ENCODE measurements at places on chromosomes 2 and 18.

DNA sequence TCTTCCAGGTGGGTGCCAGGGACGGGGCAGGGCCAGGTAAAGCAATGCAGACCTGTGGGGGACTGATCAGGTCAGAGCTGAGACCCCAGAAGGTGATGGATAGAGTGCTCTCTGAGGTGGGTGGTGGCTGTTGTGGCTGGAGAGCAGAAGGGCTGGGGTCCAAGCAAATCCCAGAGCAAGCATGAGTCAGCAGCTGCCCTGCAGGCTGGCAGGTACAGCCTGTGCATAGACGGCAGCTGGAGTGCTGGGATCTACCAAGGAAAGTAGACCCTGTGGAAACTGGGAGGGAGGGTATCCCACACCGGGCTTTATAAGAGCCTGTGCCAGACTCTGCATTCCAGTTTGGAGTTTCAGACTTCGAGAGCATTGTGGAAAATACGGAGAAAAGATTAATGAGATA is 663 bp downstream of the TRIM54 start:
- no peak for DNase-seq

DNA sequence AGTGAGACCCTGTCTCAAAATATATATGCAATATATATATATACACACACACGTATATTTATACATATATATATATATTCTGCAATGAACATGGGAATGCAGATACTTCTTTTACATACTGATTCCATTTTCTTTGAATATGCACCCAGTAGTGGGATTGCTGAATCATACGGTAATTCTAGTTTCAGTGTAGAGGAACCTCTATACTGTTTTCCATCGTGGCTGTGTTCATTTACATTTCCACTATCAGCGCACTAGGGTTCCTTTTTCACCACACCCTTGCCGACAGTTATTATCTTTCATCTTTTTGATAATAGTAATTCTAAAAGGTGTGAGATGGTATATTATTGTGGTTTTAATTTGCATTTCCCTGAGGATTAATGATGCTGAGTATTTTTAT is 52.3 kb upstream of the SLC39A10 start:
- no peak for DNase-seq

GRCh38 chr2:238456970-238457926 is 30.5 kb downstream of the ASB1 start:
- DNase-seq = no peak

DNA sequence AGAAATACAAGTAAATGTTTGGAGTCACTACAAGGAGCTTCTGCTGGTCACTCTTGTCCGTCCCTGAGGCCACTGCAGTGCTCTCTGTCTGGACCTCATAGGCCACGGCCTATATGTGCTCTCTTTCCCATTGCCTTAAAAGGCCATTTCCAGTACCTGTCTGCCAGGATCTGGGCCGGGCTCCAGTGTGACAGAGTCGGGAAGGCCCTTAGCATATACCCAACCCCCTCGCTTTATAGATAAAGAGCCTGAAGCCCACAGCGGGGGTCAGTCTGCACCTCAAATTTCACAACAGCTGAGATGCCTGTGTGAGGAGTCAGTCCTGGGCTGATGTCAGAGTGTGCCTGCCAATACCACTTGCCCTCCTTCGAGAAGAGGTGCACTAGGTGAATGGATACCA is 39.9 kb downstream of the ADD2 start:
- DNase-seq = no peak

GRCh38 chr2:43018179-43019024 is 208.0 kb downstream of the ZFP36L2 start:
- no peak for DNase-seq

DNA sequence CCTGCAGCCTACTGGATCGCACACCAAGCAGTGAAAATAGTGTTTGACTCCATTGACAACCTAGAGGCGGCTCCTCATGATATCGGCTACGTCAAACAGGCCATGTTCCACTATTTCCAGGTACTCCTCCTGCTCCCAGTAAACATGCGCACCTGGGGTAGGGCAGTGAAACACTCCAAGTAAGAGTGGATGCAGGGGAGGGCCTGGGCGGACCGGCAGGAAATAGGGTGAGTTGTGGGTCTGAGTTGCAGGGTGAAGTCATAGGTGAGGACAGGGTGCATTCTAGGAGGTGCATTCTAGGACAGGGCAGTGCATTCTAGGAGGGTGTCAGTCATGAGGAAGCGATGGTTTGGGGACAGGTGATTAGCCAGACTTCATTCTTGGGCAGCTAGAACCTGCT is 5.0 kb downstream of the NAGK start:
- no peak for DNase-seq

- no peak for DNase-seq
These were observed 99.2 kb downstream of the PTPRM start for GRCh38 chr18:7666195-7666776.

DNA sequence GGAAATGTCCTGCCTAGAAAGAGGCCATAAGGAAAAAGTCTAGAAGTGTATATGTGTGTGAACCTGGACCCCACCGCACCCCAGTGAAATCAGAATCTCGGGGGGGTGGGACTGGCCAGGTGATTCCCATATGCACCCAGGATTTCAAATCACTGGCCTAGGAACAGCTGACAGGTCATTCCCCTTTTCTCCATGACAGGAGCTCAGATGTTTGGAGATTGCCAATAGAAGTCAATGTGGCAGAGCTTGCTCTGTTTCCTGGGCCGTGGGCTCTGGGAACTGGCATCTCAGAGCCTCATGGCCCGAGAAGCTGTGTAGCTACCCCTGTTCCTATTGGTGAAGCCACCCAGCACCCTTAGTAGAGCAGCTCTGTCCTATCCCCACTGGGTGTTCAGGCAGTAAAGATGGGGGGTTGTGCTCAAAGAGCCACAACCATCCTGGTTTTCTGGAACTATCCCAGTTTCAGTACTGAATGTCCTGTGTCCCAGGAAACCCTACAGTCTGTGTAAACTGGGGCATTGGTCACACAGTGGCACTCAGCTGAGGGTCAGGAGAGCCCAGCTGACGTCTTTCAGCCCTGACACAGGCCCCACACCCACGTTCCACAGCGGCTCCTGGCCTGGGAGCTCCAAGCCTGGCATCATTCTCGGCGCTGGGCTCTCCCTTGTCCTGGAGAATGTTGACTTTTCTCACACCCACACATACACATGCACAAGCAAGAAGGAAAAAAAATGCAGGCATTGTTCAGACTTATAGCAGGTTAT is 18.9 kb downstream of the GNLY start:
- DNase-seq = no peak

DNA sequence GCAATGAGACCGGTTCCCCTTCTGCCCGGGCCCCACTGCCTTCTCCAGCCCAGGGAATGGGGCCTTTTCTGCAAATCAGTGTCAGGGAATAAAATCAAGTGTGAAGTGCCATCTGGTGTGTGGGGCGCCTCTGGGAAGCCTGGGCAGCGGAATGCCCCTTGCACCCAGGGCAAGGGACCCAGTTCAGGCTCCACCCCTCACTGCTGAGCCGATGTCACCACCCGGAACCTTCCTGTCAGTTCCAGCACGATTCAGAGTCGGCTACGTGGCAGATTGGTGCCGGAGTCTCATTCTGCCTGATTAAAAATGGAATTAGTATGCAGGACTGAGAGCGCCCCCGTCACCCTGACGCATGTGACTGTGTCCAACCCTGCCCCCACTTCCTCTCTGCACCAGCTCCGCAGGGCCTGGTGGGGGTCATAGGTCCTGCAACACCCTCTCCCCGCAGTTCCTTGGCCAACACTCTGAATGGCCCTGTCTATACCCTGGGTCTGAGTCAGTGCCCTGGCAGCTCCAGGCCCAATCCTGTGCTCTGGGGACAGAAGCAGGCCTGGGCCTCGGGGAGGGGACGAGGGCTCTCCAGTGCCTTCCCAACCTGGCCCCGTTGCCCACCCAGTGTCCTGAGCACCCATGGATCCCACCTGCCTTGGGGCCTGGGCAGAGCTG is 8.2 kb upstream of the ALPI start:
- DNase-seq = no peak

- no peak for DNase-seq
These were observed 34.8 kb upstream of the IMP4 start for GRCh38 chr2:130307850-130308249.

DNA sequence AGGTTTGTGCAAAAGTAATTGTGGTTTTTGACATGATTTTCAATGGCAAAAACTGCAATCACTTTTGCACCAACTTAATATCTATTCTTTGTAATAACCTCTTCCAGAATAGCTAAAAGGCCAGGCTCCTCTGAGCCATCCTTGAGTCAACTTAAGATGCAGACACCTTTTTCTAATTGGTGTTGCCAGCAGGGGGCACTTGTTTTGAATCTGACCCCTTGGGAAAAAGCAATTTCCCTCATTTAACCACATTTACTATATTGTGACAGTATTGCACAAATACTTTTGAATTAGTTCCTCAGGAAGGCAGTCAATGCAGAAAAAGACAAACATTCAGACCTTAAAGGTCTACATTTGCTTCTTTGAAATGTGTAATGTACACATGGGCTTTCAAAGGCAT is 78.6 kb upstream of the GALNT5 start:
- no peak for DNase-seq

DNA sequence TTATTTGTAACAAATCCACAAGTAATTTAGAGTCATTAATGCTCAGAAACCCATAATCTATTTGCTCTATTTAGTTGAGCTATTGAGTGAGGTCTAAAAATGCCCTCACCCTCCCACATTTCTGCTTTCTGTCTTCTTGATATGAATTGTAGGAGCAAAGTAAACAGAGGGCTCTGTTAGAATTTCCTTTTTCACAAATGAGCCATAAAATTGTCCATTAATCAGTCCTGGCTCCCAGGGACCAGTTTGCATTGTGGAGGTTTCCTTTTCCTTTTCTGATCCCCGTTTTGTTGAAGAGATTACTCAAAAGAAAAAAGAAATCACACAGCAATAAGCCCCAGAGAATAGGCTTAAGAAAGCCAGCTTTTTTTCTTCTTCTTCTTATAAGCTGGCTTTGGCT is 476.7 kb downstream of the EPHA4 start:
- DNase-seq = no peak

- no peak for DNase-seq
These were observed 395.6 kb downstream of the ARHGAP15 start for GRCh38 chr2:143524559-143525401.

DNA sequence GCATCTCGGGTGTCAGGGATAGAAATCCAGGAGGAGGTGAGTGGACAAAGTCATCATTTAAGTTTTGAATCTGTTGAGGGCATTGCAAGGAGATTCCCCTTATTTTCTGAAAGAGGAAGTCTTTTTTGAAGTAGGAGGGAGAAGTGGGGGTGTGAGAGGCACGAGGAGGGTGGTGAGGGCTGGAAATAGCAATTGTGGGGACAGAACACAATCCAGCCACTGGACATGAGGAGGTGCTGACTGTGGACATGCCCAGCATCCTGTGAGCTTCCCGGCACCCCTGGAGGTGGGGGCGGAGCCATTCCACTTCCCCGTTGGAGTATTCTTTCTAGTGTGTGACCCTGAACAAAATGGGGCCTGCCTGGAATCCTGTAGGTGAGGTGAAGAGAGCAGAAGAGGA is 310.7 kb upstream of the EPAS1 start:
- no peak for DNase-seq

- no peak for DNase-seq
These were observed 49.7 kb upstream of the SIGLEC15 start for GRCh38 chr18:45775743-45776142.

DNA sequence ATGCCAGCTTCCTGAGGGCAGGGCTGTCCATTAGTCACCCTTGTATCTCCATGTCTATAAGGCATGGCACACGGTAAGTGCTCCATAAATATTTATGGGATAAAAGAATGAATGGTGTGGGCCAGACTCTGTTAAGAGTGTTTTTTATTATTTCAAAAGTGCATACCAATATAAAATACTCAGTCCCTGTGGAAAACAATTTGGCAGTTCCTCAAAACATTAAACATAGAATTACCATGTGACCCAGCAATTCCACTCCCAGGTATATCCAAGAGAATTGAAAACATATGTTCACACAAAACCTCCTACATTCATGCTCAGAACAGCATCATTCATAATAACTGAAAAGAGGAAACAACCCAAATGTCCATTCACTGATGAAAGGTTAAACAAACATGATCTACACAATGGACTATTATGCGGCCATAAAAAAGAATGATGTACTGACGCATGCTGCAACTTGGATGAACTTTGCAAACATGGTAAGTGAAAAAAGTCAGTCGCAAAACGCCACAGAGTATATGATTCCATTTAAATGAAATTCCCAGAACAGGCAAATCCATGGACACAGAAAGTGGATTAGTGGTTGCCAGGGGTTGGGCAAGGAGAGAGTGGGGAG is 69.1 kb upstream of the TCF7L1 start:
- no peak for DNase-seq

GRCh38 chr18:10688766-10689165 is 162.9 kb downstream of the NAPG start:
- no peak for DNase-seq

- DNase-seq = no peak
These were observed 2.0 kb downstream of the SMAD2 start for GRCh38 chr18:47928466-47928865.

DNA sequence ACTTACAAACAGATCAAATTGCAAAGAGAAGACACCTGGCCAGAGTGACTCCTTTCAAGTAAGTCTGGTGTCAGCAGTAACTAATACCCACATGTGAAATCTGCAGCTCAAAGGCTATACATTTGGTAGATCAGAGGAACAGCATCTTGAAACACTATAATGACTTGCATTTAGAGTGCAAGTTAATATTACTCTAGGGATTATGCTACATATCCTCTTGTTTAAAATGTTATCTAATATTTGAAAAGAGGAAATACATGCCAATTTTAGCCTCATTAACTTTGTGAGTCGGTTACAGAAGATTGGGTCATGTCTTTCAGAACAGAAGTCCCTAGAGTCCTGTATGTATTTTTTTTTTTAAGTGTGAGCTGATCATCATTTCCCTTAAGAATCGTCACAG is 15.2 kb downstream of the LANCL1 start:
- no peak for DNase-seq

- DNase-seq = no peak
These were observed 11.1 kb downstream of the CAVIN2 start for GRCh38 chr2:191835539-191836350.

- no peak for DNase-seq
These were observed 62.1 kb upstream of the HDAC4 start for GRCh38 chr2:239462671-239463506.

DNA sequence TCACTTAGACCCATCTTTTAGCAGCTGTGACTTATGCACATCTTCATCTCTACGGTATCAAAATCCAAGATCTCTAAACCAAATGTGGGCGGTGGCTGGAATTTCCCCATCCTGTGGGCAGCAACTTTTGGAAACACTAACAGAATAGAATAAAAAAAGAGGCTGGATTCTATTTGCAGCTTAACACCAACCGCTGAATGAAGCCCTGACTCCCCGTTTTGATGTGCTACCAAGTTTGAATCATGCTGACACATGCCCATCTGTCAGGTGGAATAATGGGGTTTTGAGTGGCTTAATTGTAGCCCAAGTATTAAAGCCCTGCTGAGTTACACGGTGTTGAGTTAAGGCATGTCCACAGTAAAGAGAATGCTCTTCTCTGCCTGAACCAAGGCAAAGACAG is 165.2 kb downstream of the MTCL1 start:
- DNase-seq = no peak

- DNase-seq = no peak
These were observed 82.8 kb upstream of the CCBE1 start for GRCh38 chr18:59779979-59780378.
